SK-N-SH (cell line): ENCODE measurements at places on chromosomes 2 and 18.
A peak's percentile ranks its signal among the peaks of the same experiment; 100 is the strongest.

DNA sequence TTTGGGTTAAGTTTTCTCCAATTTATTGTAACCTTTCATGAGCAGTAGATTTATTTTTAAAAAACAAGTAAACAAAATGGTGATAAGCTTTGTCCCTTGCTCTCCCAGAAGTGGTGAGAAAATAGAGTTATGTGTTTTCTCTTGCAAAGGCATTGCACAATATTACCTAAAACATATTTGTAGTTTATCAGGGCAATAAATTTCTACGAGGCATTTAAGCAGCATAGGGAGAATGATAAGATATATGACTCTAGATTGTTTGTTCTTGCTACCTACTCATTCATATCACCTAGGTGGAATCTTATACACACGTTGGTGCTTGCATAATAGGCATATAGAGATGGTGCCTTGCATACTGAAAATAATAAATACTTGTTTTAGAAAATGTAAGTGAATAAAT is 201.7 kb downstream of the MYO1B start:
- no peak for DNase-seq

DNA sequence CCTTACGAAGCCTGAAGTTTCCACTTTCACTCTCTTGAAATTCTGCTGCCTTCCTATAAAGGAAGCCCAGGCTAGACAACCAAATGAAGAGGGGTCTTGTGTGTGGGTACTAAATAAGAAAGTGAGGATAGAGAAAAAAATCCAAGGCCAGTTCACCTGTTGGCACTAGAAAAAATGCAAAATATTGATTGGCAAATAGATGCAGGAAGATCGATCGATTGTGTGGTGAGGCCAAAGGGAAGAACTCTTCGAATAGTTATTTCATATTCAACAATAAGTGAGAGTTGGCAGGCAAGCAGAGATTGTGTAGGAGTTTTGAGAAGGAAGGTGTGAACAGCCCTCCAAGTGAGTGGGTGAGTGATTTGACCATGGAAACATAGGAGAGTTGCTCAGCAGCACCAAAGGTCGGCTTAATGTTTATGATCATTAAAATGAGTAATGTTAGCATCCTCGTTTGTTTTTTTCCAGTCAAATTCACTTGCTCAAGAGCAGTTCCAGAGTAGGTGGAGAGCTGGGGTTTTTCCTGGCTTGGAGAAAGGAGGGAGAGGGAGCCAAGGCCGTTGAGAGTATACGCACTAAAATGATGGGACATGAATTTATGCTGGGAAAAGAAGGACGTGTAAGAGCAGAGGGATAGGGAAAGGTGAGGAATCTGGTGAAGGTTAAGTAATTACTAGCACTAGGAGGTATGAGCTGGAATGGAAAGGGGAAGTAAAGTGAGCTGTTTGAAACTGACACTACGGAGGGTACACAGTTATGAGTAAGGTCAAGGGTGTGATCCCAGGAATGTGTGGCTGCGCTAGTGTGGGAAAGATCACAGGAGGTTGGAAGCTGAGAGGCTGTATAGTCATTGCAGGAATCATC is 1.1 kb upstream of the NAPG start:
- no peak for DNase-seq

- DNase-seq: peak; percentile 55
Observed at GRCh38 chr18:76565238-76566173, 70.5 kb upstream of the ZNF516 start.

- DNase-seq: no peak
Observed at GRCh38 chr2:9538000-9538507, 17.6 kb downstream of the ADAM17 start.

DNA sequence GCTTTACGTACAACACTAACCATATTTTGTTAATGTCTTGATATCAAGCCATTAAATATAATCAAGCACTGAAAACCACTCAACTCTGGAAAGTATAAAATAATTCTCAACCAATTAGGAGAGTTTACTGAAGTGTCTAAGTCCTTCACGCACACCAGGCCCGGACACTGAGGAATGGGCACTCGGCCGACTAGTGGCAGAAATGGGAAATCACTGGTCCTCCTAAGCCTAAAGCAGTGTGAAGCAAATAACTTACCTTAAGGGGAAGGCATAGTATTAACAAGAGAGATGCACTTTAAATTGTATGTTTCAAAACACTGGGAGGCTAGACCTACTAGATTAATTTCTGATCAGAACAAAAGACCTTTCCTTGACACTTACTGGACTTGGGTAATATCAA is 45.7 kb downstream of the FAM210A start:
- peak; percentile 33 for DNase-seq
